Stimulated activated CD4-positive, alpha-beta T cell treated with anti-CD3 and anti-CD28 coated beads, TNF-alpha, amount 100 ng/mL, for 1 hour (primary cell): ENCODE measurements at places on chromosomes 7 and 10.

DNA sequence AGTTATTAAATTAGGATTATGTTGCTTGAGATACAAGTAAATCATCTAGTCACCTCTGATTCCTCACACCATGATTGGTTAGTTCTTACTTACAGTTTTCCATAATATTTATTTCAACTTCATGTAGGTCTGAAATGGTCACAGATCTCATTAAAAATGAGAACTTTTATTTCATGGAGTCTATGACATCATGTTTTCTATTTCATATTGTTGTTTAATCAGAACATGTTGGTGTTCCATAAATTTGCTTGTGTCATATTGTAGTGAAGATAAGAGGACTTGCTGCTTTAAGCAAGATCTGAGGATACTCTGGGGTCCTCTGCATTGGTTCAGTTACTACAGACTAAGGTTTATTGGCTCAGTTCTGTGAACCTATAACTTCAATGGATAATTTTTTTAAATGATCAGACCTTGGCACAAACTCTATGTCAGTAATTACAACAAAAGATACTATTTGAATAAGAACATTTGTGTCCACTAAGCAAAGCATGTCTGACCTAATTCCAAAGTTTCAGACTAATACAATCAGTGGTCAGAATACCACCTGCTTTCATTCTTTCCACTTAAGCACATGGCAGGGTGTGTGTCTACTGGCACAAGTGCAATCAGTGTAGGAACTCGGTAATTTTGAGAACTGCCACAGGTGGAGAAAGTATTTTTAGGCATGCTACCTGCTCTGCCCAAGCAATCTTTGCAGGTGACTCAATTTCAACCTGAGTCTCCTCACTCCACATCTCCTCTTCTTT is 68.5 kb downstream of the CCDC71L start:
- no peak for DNase-seq

- DNase-seq = no peak
Observed at GRCh38 chr7:42445691-42446090, 208.7 kb upstream of the GLI3 start.

GRCh38 chr7:15801551-15801950 is 115.1 kb upstream of the MEOX2 start:
- DNase-seq = no peak

GRCh38 chr7:112132051-112132694 is 74.0 kb downstream of the DOCK4 start:
- no peak for DNase-seq

DNA sequence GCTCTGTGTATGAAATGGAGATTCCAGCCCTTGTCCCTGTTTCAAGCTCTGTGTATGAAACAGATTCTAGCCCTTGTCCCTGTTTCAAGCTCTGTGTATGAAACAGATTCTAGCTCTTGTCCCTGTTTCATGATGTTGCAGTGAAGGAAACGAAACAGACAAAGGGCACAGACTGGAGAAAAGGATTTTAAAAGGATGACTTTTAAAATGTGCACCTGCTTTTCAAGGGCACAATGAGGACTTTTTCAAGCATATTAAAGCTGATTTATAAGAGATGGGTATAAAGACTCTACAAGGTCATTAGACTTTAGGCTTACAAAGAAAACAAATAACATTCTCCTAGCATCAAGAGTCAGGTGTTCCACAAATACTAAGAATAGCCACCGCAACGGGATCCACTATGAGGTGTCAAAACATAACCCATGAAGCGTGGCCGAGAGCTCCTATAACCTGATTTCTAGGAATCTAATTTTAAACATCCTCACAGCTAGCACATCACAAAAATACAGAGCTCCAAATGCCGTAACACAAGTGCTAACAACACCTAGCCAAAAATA is 29.0 kb downstream of the DIP2C start:
- DNase-seq = no peak

- DNase-seq = no peak
Observed at GRCh38 chr7:868189-868486, 8.2 kb upstream of the GET4 start.

DNA sequence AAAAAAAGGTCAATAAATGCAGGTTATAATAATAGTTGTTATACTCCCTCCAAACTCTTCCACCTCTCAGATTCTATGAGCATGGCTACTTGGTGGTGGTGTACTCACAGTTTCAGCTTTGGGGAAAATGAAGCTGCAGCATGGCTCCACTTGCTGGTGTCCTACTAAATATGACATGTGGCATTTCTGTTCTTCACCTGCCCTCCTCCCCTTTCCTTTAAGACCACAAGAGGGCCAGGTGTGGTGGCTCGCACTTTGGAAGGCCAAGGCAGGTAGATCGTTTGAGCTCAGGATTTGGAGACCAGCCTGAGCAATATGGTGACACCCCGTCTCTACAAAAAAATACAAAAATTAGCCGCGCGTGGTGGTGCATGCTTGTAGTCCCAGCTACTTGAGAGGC is 101.1 kb downstream of the SLC37A3 start:
- DNase-seq = no peak

- no peak for DNase-seq
Observed at GRCh38 chr10:102118867-102119266, 1.3 kb downstream of the LDB1 start.

DNA sequence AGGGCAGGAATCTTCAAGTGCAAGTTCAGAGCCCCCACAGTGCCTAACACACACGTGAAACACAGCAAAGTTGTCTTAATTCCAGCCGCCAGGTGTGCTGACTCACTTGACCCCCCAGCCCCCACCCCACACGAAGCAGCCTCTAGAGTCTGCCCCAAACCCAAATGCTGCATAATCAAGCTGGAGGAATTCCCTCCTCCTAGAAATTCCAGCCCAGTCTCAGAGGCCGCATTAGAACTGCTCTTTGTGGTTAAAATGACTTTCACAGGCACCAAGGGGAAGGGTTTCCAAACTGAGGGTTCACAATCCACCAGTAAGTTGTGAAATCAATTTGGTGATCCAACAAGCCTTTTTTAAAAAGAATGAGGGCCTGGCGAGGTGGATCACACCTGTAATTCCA is 67.0 kb upstream of the PLXNA4 start:
- DNase-seq = no peak

DNA sequence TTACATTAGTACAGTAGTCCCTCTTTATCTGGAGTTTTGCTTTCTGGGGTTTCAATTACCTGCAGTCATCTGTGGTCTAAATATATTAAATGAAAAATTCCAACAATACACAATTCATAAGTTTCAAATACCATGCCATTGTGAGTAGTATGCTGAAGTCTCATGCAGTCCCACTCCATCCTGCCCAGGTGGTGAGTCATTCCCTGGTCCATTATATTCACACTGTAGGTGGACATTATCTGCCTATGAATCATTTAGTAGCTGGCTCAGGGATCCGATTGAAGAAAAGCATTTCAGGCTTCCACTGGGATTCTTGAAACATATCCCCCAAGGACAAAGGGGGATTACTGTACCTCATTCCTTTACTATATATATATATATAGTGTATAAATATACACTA is 298.2 kb upstream of the GALNT17 start:
- DNase-seq = no peak

DNA sequence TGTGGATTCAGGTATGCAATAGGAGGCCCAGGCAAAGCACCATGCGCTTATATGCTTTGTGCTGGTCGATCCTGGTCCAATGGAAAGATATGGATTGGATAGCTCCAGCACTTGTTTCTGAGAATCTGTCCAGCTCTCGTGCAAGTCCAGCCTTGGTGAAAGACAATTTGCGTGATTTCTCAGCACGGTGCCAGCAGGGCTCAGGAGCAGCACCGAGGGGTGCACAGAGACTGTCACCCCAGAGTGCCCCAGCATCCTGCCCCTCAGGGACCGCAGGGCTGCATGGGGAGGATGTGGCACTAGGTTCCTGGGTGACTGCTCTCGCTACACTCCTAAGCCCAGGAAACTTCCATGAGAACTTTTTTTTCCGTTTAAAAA is 225.2 kb downstream of the WDR37 start:
- no peak for DNase-seq

GRCh38 chr7:114630201-114630990 is 215.8 kb downstream of the FOXP2 start:
- DNase-seq = no peak

- DNase-seq = no peak
Observed at GRCh38 chr10:73591935-73592699, 975 bp upstream of the USP54 start.

- no peak for DNase-seq
Observed at GRCh38 chr10:71238626-71239025, 26.3 kb downstream of the UNC5B start.

GRCh38 chr7:133009426-133010252 is 72.3 kb downstream of the CHCHD3 start:
- no peak for DNase-seq

DNA sequence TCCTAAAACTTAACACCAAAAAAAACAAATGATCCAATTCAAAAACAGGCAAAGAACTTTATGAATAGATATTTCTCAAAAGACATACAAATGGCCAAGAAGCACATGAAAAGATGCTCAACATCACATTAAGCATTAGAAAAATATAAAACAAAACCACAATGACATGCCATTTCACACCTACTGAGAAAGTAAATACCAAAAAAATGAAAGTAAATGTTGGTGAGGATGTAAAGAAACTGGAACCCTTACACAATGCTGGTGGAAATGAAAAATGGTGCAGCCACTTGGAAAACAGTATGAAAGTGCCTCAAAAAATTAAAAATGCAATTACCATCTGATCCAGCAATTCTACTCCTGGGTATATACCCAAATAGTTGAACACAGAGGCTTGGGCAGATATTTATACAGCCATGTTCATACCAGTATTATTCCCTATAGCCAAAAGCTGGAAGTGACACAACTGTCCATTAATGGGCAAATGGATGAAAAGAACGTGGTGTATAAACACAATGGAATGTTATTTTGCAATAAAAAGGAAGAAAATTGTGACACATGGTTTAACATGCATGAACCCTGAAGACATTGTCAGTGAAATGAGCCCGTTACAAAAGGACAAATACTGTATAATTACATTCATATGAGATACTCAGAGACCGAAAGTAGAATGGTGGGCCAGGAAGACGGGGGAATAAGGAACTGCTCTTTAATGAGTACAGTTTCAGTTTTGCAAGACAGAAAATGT is 89.0 kb downstream of the JMJD1C start:
- DNase-seq = no peak

- no peak for DNase-seq
Observed at GRCh38 chr10:89504691-89505090, 30.7 kb downstream of the SLC16A12 start.

GRCh38 chr7:88758381-88759229 is 895 bp upstream of the ZNF804B start:
- no peak for DNase-seq

DNA sequence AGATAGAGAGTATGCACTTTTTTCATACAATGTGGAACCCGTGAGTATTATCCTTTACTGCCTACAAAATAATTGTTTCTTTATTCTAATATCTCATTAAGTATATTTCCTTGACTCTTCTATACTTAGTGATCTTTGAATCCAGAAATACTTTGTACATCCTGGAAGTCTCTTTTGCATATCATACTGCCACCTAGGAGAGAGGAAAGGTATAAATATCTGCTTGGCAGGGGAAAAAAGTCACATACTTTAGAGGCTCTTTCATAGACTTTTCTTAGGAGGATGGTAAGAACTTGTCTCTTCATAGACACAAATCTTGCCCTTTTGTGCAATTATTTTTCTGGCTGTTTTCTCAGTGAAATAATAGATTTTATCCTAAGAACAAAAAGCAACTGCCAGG is 436.0 kb downstream of the PAXIP1 start:
- DNase-seq = no peak

GRCh38 chr10:89147256-89147655 is 59.9 kb downstream of the CH25H start:
- DNase-seq = no peak

GRCh38 chr10:7483848-7484247 is 73.0 kb upstream of the SFMBT2 start:
- DNase-seq = no peak

- no peak for DNase-seq
Observed at GRCh38 chr10:98880971-98881370, 354.7 kb downstream of the HPSE2 start.

DNA sequence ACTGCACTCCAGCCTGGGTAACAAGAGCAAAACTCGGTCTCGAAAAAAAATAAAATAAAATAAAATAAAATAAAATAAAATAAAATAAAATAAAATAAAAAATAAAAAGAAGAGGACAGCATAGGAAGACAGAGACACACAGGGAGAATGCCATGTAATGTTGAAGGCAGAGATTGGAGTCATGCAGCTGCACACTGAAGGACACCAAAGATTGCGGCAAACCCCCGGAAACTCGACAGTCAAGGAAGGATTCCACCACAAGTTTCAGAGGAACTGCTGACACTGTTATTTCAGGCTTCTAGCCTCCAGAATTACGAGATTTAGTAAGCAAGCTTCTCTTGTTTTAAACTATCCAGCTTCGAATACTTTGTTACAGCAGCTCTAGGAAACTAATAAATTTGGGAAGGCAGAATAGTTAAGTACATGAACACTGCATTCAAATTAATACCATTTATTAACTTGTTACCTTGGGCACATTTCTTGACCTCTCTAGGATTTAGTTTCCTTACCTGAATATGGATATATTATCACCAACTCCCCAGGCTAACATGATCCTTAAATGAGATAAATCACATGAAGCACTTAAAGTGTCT is 9.5 kb downstream of the CPED1 start:
- no peak for DNase-seq

GRCh38 chr7:30411173-30411572 is 67.4 kb downstream of the NOD1 start:
- DNase-seq = no peak

- no peak for DNase-seq
Observed at GRCh38 chr7:17075601-17076255, 193.9 kb upstream of the AGR3 start.

GRCh38 chr7:25255611-25256332 is 27.5 kb upstream of the NPVF start:
- DNase-seq = no peak

DNA sequence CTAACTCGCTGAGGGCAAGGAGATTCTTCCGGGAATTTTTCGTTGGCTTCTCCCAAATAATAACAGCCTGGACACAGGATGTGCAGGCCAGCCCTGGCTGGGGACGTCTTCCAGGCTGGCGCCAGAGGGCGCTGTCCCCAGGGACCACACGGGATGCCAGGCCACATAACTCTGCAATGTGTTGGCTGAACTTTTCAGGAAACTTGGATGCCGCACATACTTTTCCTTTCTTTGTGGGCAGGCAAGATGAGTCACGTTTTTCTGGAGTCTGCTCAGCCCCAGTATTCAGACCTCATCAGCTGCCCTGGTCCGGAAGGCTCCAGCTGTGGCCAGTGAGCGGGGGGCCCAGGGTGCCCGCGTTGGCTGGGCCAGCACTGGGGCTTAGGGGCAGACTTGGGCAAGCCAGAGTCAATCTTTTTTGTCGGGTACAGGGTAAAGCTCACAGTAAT is 122.7 kb downstream of the PRKAG2 start:
- no peak for DNase-seq

DNA sequence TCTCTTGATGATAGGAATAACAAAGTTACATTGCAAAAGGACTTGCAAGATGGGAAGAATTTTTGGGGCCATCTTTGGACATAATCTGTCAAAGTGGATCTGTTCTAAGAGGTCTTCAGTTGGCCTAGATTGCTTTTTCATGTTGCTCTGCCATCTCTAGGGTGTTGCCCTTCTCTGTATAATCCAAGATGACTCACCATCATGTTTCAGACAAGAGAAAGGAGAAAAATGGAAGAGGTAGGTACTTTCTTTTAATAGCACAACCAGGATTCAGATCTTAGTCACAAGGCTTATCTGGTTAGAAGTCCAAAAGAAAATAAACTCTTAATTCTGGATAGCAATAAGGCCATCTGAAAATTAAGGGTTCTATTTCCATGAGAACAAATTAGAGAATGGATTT is 38.7 kb upstream of the FOXP2 start:
- DNase-seq = no peak
